NCI-H2227 treated with DMSO at 0.1 percent for 48 hours (cell line): ENCODE measurements at places on chromosomes 4 and X.

GRCh38 chr4:81152839-81153713 is 61.9 kb downstream of the PRKG2 start:
- DNase-seq, result no peak

GRCh38 chr4:91734682-91735081 is 569.1 kb upstream of the GRID2 start:
- DNase-seq, result no peak

- DNase-seq, result no peak
Measured at GRCh38 chrX:103503853-103504207, 15.5 kb downstream of the RAB40A start.

DNA sequence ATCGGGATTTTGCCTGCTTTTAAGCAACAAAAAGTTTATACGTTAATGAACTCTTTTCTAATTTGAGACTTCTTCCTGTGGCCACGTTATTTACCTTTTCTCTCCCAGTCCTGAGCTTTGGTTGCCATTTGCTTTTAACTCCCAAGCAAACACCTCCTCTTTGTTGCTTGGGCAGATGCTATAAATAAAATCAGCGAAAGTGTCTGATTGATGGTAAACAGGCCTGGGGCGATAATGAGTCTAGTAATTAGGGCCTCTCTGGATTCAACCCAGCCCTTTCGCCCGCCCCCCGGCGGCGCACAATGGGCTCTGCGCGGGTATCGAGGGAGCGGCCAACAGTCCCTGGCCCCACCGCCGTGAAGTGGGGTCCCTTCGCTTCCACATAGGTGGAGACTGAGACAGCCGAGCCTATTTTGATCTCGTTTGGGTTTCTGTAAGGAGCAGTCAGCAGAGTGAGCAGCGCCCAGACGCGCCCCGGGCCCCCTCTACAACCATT is 790 bp downstream of the CLGN start:
- peak; percentile 33 for DNase-seq

- DNase-seq, result no peak
Measured at GRCh38 chr4:147969573-147970385, 237.9 kb downstream of the ARHGAP10 start.

GRCh38 chr4:177266506-177266905 is 43.2 kb upstream of the NEIL3 start:
- DNase-seq, result no peak

DNA sequence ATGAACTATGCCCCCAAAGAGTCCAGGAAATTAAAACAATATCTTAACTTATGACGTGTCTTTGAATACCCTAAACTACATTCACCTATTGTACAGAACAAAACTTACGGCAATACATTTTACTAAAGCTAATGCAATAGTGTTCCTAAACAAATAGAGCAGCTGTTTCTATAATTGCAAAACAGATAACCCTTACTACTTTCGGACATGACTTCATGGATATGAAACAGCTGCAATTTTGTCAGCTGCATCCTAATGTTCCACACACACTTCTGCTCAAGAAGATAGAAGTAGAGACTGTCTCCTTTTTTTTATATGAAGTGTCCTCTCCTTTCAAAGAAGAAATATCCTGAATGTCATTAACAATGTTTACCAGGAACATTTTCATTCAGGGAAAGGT is 174.9 kb downstream of the ACTRT1 start:
- DNase-seq, result no peak

DNA sequence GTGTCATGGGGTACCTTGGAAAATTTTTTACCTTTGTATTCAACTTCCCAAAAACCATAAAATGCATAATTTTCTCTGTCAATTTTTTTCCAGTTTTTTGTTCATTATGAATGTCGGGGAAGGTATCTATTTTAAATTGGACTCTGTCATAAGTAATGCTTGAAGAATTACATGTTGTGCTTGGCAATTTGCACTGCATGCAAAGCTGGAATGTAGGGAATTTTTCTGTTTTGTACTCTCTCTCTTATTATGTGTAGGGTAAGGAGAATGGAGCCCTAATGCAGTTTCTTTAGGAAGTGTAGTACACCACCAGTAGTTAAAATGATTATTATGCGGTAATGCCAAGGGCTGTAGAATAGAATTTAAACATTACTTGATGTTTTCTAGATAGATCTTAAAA is 137.7 kb upstream of the LIMCH1 start:
- DNase-seq, result no peak

GRCh38 chr4:76990288-76991080 is 40.9 kb downstream of the SEPTIN11 start:
- DNase-seq, result no peak

GRCh38 chr4:146840731-146841130 is 104.9 kb downstream of the TTC29 start:
- no peak for DNase-seq

GRCh38 chr4:84498203-84498934 is 723 bp downstream of the NKX6-1 start:
- no peak for DNase-seq

GRCh38 chrX:110136136-110136535 is 133.2 kb downstream of the TMEM164 start:
- DNase-seq, result no peak

DNA sequence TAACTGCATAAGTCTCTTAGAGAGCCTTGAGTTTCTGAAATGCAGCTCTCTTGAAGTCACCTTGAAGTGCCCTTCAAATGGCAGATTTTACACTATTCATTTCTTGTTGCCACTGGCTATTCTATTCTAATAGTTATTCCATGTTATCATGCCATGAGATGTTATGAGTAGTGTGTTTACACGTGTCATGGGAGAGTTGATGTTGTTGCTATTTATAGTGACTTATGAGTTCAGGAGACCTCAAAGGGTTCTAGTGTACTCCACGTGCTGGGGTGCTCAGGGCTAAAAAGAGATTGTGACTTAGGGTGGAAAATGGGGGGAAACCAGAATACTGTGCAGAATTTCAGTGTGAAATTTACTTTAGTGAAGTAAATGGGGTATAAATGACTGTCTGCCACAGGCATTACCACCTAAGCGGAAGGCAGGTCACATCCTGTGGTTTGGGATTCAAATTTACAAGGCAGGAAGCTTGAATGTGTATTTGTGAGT is 77.1 kb upstream of the SLC4A4 start:
- no peak for DNase-seq

- no peak for DNase-seq
Measured at GRCh38 chr4:36771411-36772153, 473.0 kb upstream of the NWD2 start.

- DNase-seq, result no peak
Measured at GRCh38 chr4:136281307-136281706, 1251.0 kb downstream of the PCDH18 start.

GRCh38 chr4:26299254-26299882 is 21.4 kb upstream of the RBPJ start:
- no peak for DNase-seq

DNA sequence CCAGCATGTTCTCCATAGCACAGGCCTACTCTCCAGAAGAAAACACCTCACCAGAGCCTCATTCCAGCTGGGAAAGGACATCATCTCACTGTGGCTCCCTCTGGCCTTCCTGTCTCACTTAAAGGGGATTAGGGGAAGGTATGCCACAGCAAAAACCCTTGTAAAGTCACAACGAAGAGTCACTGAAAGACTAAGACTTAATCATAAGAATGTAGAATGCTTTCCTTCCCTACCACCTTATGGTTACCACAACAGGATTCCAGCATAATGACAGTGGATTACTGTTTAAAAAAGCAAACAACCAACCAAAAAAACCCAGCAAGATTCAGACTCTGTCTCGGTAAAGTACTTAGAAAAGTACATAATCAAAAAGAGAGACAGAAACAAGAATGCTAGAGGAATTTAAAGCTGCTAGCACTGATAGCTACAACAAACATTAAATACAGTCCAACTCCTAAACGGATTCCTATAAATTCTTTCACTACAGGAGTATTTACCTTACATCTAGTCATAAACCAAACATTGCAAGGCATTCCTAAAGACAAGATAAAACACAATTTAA is 75.1 kb downstream of the BANK1 start:
- DNase-seq, result no peak

DNA sequence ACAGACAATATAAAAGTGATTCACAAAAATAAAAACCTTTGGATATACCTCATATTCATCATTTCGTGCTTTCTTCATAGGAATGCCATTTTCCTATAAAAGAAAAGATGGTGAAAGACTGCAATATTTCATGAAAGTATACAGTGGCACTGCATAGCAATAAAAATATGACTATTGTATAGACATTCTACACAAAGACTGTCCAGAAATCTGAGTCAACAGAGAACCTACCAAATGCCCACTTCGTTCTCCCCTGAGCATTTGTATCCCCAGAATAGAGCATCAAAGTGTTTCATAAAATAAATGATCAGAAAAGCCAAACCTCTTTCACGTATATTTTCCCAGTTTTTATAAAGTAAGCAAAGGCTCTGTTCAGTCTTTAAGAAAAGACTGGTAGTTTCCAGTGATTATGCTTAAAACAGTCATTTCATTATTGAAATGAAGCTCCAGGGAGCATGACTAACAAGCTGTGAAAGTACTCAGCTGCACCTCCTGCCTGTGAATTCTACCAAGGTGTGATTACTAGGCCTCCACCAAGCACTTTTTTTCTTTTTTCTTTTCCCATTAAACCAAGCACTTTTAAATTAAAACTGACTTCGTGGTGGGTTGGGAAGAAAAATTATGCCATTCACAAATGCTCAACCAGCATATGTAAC is 20.2 kb downstream of the PPA2 start:
- no peak for DNase-seq

- DNase-seq, result no peak
Measured at GRCh38 chrX:71224098-71224708, 1.2 kb downstream of the GJB1 start.

GRCh38 chr4:105990933-105991332 is 95.7 kb downstream of the NPNT start:
- DNase-seq, result no peak

GRCh38 chr4:41410049-41410448 is 127.9 kb upstream of the LIMCH1 start:
- no peak for DNase-seq

DNA sequence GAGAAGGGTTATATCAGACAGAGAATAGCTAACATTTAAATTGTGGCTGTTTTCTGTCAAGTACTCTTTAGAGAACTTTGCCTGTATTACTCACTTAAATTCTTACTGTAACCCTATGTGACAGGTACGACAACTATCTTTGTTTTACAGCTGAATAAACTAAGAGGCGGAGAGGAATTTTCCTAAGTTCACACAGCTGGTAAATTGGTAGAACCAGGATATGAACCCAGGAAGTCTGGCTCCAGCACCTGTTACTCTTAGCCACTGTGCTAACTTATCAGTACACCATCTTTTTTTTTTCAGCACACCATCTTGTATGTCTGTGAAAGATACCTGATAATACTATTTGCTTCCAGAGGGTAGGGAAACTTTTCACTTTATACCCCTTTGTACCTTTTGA is 2.0 kb upstream of the SYP start:
- no peak for DNase-seq

DNA sequence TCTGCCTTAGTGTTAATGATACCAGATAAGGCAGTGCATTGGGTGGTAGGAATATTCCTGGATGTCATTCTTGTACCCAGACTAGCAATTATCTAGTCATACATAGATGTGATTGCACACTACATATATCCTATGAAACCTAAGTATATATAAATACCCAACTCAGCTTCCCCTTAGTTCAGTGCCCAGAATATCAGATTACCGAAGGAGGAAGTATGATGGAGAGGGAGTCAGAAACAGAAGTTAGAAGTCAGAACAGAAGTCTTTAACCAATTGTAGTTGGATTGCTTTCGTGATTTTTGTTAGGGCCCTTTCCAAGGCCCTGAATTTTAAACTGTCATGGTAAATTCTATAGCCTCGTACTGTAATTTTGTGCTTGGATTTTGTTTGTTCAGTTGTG is 42.9 kb downstream of the MOB1B start:
- no peak for DNase-seq

DNA sequence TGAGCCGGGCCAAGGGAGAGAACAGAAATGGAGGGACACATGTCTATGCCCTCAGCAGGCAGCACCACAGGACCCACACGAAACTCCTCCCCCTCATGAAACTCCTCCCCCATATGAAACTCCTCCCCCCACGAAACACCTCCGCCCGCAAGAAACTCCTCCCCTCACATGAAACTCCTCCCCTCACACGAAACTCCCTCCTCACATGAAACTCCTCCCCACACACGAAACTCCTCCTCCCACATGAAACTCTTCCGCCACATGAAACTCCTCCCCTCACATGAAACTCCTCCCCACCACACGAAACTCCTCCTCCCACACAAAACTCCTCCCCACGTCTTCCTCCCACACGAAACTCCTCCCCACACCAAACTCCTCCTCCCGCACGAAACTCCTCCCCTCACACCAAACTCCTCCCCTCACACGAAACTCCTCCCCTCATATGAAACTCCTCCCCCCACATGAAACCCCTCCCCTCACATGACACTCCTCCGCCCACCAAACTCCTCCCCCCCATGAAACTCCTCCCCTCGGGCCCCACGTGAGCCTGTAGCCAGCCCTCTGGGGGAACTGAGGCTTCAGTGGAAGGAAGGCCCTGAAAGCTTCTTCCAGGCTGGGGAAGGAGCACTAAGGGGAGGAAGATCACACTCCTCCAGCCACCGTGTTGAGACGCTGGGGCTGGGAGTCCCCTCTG is 15.2 kb downstream of the ADRA2C start:
- DNase-seq, result no peak

DNA sequence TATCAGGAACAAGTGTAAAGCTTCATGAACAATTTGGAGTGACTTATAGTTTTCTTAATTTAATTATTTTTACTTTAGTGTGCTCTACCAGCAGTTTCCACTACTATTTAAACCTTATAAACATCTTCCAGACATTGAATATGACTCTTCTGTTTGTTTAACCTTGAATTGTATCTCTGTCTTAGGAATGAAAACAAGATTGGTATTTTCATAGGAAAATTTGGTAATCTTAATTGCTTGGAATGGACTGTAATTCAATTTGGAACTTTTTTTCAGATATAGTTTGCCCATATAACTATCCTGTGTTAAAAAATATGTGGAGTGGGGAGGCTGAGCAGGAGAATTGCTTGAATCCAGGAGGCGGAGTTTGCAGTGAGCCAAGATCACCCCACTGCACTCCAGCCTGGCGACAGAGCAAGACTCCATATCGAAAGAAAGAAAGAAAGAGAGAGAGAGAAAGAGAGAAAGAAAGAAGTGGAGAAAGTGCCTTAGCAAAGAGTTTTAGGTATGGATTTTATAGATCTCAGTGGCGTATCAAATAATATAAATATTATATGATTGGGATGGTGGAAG is 242.4 kb downstream of the BMPR1B start:
- no peak for DNase-seq

DNA sequence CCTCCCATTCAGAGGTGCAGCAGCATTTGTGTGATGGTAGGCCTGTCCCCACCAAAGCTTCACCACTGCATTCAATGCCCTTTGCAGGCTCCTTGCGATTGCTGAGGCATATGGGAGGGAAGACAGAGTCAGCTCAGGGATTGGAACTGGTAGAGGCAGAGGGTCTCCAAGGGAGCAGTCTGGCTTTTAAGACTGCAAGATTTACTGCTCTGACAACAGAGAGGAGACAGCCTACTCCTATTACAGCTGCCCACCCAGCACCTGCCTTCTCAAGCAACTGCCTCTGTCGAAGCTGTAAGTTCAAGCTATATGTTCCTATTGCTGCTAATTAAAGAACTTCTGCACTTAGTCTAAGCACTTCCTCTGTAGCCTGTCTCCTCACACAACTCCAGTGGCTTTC is 481.8 kb downstream of the FGF13 start:
- no peak for DNase-seq

GRCh38 chrX:124033821-124034220 is 72.3 kb downstream of the STAG2 start:
- DNase-seq, result no peak
